ENCODE measurements at places on chromosomes 4 and X. TPM values are rescaled to one million over a fixed set of nuclear protein-coding genes. Genes with fewer than 3 reads are reported as not detected.

SPANXA2 gene
- total RNA-seq: not detected

NSUN7 gene
- total RNA-seq: 28.9 TPM

MGAT4D gene
- not detected for total RNA-seq

SLC4A4 gene
- 1.1 TPM for total RNA-seq

INTU gene
- 18.6 TPM for total RNA-seq

PCDH18 gene
- total RNA-seq: 41.2 TPM

FAM9B gene
- not detected for total RNA-seq

SERPINA7 gene
- total RNA-seq: not detected

BEX3 gene
- total RNA-seq: 263 TPM

NFKB1 gene
- 5.9 TPM for total RNA-seq

NALF2 gene
- total RNA-seq: 13.1 TPM

HTN1 gene
- not detected for total RNA-seq

CFAP47 gene
- 0.07 TPM for total RNA-seq

PPP1R2C gene
- total RNA-seq: not detected

USP27X gene
- 5.1 TPM for total RNA-seq

PNMA6F gene
- total RNA-seq: 0.13 TPM

CPE gene
- 10.9 TPM for total RNA-seq

SPANXN3 gene
- total RNA-seq: not detected

ADGRG4 gene
- not detected for total RNA-seq

NXF2 gene
- not detected for total RNA-seq

CCDC120 gene
- total RNA-seq: 13.0 TPM

COL25A1 gene
- total RNA-seq: 6.6 TPM

SPOCK3 gene
- 0.27 TPM for total RNA-seq

BEX5 gene
- 11.0 TPM for total RNA-seq

Measured in WTC11 (cell line).